ENCODE measurements at places on chromosomes 6 and 20.

DNA sequence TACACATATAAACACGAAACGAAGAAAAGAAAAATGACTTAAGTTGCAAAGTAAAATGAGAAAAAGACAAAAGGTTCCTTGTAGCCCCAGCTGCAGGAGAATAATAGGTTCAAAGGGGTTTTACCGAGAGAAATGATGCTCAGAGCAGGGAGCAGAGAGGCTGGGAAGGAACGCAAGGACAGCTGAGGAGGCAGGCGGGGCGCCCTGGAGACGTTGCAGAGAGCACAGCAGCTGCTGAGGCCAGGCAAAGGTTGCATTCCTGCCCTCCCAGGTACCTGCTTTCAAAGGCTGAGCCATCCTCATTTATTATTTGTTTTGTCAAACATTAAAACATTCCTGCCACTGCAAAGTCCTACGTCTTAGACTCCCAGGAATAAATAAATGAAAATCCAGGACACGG lies 16.2 kb upstream of the VAPB start:
- DNase-seq: no peak

- DNase-seq: no peak
These were observed 100.5 kb upstream of the STXBP5 start for GRCh38 chr6:147103694-147104093.

DNA sequence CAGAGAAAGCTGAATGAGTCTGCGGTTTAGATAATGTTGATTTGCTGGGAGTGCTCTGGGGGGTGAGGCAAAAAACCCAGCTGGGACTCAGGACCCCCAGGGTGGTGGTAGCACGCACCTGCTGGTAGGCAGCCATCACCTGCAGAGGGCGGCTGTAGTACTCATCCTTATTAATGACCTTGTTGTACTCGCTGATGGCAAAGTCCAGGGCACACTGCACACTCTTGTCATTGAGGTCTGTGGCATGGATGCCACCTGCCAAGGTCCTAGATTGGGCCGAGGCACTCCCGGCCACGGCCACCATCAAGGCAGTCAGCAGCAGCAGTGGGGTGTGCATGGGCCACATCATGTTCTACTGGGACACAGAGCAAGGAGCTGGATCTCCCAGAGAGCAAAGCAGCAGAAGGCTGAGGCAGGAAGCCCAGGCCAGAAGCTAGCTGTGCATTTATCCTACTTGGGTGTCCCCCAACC lies at the start of gene CST5:
Gene CST5 (minus strand): TSS at position 421 of the 471 bp plus-strand sequence. CDS start 72 bp downstream, at position 349.
- no peak for DNase-seq

GRCh38 chr6:97068211-97068610 lies 143.7 kb downstream of the KLHL32 start:
- no peak for DNase-seq

GRCh38 chr20:46646659-46647380 lies 4.4 kb downstream of the SLC13A3 start:
- no peak for DNase-seq

DNA sequence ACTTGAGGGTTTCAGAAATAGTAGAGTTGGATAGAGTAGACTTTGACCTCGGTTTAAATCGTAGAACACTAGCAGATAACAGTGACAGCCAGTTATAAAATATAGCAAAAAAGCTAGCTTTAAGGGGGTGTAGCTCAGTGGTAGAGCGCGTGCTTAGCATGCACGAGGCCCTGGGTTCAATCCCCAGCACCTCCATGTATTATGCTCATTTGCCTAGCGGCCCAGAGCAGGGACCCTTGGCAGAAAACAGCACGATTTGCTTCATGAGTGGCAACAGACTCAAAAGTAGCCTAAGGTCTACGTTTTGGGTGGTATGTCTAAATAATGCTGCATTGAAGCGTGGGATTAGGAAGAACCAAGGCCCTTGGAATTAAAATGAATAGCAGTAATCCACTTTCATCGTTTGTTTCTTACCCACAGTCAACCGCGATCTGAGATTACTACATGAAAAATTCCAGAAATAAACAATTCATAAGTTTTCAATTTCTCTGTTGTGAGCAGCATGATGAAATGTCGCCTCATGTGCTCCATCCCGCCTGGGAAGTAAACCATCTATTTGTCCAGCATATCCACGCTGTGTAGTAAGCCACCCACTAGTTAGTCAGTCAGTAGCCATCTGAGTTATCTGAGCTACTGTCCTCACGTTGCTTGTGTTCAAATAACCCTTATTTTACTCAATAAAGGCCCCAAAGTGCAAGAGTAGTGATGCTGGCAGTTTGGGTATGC lies 184.9 kb downstream of the GPX5 start:
- no peak for DNase-seq

- DNase-seq: no peak
These were observed 55.1 kb downstream of the MYLK4 start for GRCh38 chr6:2695454-2696095.

GRCh38 chr6:41200296-41200900 lies 551 bp downstream of the TREML2 start:
- DNase-seq: no peak

GRCh38 chr6:33163540-33163939 lies 28.7 kb downstream of the COL11A2 start:
- DNase-seq: no peak

GRCh38 chr6:140370976-140371870 lies 996.8 kb upstream of the CITED2 start:
- no peak for DNase-seq

DNA sequence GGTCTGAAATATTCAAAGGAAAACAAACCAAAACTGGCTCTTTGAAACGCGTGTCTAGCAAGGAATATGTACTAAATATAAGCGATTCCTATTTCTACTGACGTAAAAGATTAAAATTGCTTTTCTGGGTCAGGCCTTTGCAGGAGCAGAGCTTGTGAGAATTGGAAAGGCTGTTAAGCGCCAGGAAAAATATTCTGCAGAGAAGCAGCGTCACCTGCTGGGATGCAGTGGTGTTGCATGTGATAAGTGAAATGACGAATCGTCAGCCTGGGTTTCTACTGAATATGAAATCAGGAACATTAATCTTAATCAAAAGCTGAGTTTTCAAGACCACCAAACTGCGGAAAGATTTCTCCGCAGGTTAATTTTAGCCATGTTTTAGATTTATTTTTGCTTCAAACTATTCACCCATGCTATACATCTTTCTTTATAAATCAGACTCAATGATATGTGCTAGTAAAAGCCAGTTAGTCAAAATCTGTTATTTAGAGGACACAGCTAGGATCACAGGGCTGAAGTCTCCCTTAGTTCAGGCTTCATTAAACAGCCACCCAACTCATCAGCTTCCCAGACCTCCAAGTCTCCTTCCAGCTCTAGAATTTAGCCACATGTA lies 67.4 kb downstream of the ALDH8A1 start:
- DNase-seq: no peak

GRCh38 chr6:169144356-169144755 lies 109.3 kb downstream of the THBS2 start:
- no peak for DNase-seq

DNA sequence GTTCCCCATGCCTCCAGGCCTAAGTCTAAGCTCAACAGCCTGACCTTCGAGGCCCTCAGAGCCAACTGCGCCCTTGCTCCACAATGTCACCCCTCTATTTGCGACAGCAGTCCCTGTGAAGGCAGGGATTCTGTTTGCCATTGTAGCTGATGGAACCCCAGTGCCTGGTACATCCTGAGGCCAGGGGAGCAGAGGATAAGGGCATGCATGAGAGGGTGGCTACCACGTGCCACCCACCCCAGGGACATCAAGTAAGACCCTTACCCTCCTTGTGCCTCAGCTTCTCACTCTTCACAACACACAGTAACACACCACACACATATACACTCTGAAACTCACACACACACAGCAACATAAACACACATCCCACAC lies 20.0 kb upstream of the SIRPA start:
- DNase-seq: no peak

DNA sequence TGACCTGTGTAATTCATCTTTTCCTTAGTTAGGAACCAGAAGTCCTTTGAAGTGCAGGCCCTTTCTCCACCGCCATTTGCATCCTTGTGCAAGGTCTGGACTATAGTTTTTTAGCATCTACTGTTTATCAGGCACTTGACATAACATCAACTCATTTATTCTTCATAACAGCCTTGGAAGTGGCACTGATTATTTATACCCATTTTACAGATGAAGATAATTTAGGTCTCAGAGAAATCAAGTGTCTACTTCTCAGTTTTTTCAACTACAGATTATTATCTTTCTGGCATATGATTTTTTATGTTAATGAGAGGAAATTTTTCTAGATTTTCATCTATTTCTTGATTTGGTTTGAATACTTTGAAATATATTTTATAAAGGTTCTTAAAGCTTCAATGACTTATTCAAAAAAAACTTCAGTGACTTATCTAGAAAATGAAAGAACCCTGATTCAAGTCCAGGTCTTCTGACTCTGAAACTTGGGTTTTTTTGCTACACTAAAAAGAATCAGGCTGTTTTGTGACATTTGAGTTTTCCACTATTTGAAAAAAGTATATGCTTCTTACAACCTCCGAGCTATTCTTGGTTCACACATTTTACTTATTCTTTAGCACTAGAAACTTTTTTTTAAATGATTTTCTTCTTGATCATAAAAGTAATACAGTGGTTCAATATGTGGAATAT lies 3.1 kb upstream of the UBE2J1 start:
- DNase-seq: no peak

DNA sequence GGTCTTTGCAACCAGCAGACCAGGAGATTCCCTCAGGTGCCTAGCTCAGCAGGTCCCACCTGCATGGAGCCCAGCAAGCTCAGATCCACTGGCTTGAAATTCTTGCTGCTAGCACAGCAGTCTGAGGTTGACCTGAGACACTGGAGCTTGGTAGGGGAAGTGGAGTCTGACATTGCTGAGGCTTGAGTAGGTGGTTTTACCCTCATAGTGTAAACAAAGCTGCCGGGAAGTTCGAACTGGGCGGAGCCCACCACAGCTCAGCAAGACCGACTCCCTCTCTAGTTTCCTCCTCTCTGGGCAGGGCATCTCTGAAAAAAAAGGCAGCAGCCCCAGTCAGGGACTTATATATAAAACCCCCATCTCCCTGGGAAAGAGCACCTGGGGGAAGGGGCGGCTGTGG lies 34.3 kb downstream of the PRSS35 start:
- DNase-seq: no peak
